ENCODE measurements at places on chromosomes 1 and 21.

GRCh38 chr1:153616144-153616916, at the start of gene S100A14:
S100A14 (minus strand) TSS chr1:153616325; CDS start chr1:153615858, 467 bp downstream.
- DNase-seq: peak; percentile 45

DNA sequence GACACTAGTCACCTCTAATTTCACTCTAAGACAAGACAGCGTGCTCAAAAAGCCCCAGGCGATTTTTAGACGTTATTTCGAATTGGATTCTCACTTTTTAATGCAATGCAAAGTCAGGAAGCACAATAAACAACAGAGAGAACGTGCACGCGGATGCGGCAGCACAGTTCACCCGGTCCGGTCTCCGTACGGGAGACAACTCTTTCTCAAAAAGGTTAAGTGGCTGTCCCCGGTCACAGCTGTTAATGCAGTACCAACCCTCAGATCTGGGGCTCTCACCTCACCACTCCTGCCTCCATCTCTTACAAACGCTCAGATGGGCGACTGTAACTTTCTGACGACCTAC, 1.2 kb downstream of the HP1BP3 start:
- DNase-seq: no peak

GRCh38 chr1:160520582-160520981, 2.5 kb downstream of the SLAMF6 start:
- DNase-seq: no peak

DNA sequence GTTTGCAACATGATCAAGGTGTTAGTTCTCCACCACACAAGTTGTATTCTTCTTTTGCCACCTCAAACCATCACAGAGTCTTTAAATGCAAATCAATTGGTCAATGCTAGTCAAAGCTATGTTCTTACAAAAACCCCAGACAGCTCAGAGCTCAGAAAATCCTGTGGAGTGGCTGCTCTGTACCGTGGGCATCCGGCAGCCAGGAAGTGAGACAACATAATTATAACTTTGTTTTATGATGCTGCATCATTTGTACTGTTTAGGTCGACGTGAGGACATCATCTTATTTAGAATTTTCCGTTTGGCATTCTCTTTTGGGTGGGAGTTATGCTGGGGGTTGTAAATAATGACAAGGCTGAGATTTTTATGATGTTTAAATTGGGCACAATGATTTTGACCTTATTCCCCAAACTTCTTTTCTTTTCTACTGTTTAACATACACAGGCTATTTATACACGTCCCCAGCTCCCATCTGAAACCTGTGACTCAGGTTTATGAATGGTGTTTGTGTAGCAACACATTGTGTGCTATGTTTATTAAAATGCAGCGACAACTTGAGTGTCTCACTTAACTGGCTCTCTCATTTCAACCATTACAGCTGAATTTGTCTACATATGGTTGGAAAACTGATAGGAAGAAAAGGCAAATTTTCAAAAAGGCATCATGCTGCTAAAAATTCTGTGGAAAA, 124.0 kb downstream of the CNIH3 start:
- no peak for DNase-seq

DNA sequence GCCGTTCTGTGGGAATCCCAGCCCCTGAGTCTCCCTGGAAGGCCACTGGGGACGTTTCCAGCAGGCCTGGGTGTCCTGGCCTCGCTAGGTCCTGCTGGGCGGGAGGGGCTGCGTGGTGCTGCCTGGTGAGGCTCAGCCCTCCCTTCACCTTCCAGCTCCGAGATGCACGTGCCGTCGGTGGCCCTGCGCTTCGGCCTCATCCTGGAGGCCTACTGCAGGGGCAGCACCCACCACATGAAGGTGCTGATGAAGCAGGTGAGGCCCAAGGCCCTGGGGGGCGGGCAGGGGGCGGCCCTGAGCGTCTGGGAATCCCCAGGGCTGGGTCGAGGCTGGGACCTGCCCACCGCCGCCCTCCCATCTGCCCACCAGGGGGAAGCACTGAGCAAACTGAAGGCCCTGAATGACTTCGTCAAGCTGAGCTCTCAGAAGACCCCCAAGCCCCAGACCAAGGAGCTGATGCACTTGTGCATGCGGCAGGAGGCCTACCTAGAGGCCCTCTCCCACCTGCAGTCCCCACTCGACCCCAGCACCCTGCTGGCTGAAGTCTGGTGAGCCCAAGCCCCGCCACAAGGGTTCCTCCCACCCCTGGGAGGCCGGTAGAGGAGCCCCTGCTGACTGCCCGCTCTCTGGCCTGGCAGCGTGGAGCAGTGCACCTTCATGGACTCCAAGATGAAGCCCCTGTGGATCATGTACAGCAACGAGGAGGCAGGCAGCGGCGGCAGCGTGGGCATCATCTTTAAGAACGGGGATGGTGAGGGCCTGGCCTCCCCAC, 70.3 kb downstream of the PIK3CD start:
- DNase-seq: no peak

DNA sequence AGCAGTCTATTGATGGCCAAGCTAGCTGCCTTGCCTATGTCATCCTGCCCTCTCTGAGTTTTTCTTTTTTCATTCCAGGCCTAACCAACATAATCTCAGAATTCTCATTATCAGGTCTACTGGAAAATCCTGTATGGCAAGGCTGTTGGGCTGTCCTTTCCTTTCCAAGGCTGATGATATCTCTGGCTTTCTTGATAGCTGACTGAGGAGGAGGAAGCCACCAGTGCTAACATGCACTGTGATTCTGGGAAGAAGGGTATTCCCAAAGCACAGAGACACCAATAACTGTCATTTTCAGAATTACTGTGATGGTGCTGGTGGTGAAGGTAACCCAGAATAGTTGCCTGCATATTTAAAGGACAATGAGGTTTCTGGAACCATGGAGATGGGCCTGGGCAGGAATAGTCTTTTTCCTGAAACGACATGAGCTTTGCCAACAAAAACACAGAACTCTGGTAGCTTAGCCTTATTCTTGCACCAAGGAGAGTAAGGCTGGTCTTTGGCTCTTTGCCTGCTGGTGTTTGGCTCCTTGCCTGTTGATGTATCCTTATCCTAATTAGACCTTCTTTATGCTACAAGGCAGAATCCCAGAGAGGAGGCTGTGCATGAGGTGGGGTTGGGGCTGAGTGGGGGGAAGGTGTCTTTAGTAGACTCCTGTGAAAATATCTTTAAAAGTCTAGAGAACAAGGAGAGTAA, 157.4 kb downstream of the TNFSF18 start:
- DNase-seq: no peak

Measured in DMS153 (cell line).